ENCODE measurements at places on chromosomes 13 and 19.

- DNase-seq, result no peak
Observed at GRCh38 chr19:16384688-16385087, 60.1 kb downstream of the KLF2 start.

- DNase-seq, result peak; percentile 81
Observed at GRCh38 chr19:49987159-49987698, 26.3 kb upstream of the SIGLEC11 start.

DNA sequence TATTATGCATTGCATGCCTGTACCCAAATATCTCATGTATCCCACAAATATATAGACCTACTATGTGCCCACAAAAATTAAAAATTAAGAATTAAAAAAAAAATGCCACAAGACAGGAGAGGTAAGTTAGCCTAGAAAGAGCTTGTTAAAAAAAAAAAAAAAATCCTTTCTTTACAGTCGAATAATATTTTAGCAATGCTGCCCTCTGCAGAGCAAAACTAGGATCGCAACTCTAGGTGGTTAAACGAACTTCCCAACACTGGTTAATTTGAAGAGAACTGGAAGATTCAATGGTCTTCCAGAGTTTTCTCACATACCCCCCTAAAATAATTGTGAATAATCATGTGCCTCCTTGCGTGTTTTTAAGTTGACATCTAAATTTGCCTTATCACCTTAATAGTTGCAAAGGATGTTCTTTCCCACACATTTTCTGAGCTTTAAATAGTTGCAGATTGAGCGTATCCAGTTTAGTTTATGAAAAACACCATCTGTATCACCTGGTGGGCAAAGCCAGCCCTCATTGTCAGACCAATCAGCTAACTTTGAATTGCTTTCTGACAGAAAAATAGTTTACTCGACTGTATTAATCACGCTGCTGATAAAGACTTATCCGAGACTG lies 47.4 kb upstream of the RCBTB2 start:
- peak; percentile 62 for DNase-seq

DNA sequence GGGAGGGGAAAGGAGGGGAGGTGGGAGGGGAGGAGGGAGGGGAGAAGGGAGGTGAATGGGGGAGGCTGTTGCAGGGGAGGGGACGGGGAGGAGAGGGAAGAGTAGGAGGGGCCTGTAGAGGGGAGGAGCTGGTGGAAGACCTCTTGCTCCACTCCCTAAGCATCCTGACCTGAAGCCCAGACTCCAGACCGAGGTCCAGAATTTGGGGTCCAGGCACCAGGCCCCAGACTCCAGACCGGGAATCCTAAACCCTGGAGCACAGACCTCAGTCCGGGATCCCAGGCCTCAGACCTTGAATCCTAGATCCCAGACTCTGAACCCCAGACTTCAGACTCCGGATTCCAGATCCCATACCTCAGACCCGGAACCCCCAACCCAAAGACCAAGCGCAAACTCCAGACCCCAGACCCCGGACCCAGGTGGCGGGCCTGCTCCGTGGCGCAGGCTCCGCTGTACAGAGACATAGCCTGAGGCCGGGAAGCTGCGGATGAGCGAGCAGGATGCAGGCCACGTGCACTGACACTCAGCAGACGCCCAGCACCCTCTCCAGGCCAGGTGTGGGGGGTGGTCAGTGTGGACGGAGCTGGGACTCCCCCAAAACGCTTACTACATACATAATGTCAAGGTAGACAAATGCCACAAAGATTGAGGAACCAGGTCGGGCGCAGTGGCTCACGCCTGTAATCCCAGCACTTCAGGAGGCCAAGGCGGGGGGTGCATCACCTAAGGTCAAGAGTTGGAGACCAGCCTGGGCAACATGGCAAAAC lies 710 bp upstream of the BTBD2 start:
- peak; percentile 83 for DNase-seq

DNA sequence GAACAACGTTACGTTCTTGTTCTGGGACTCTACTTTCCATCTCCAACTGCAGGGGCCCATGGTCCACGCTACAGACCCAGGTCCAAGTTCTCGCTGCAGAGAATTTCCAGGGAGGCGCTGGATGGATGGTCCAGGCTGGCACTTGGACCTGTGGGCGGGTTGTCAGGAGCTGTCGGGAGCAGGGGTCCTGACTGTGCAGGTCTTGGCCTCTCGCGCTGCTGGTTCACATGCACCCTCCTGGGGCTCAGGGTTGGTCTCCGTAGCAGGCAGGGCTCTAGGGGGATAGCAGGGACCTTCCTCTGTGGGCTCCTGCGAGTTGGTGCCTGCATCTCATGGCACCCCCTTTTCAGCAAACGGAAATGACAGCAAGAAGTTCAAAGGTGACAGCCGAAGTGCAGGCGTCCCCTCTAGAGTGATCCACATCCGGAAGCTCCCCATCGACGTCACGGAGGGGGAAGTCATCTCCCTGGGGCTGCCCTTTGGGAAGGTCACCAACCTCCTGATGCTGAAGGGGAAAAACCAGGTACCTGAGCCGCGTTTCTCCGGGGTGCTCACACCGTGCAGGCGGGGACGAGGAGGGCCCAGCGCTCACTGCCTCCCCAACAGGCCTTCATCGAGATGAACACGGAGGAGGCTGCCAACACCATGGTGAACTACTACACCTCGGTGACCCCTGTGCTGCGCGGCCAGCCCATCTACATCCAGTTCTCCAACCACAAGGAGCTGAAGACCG lies 6.6 kb downstream of the PTBP1 start:
- DNase-seq, result no peak

- no peak for DNase-seq
Observed at GRCh38 chr19:1233115-1233667, 4.6 kb downstream of the CBARP start.

DNA sequence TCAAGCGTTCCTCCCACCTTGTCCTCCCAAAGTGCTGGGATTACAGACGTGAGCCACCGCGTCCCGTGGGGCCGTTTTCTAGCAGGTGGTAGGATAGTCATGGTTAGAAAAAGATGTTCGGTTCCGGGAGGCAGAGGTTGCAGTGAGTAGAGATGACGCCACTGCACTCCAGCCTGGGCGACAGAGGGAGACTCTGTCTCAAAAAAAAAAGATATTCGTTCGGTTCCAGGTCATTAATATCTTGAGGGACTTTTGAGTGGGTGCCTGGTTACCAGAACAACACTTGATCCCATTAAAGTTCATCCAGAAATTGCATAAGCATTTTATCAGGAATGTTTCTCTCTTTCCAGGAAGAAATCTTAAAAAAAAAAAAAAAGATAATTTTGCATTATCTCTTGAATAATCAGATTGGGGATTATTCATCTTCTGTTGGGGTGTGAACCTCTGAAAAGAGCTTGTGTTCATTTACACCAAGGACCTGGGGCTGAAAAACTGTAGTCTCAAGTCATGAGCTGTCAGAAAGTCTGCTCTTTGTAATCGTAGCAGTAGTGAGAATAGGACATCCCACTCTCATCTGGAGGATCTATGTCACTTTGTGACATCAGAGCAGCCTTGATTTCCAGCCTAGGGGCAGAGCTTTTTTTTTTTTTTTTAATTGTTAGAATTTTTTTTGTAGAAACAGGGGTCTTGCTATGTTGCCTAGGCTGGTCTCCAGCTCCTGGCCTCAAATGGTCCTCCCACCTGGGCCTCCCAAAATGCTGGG lies 1.0 kb upstream of the ETHE1 start:
- peak; percentile 20 for DNase-seq

- no peak for DNase-seq
Observed at GRCh38 chr19:7149956-7150705, 80.6 kb downstream of the ZNF557 start.

- peak; percentile 61 for DNase-seq
Observed at GRCh38 chr13:43848001-43848649, 31.4 kb downstream of the CCDC122 start.

GRCh38 chr13:73520566-73521289 lies 461.9 kb downstream of the KLF5 start:
- DNase-seq, result no peak

DNA sequence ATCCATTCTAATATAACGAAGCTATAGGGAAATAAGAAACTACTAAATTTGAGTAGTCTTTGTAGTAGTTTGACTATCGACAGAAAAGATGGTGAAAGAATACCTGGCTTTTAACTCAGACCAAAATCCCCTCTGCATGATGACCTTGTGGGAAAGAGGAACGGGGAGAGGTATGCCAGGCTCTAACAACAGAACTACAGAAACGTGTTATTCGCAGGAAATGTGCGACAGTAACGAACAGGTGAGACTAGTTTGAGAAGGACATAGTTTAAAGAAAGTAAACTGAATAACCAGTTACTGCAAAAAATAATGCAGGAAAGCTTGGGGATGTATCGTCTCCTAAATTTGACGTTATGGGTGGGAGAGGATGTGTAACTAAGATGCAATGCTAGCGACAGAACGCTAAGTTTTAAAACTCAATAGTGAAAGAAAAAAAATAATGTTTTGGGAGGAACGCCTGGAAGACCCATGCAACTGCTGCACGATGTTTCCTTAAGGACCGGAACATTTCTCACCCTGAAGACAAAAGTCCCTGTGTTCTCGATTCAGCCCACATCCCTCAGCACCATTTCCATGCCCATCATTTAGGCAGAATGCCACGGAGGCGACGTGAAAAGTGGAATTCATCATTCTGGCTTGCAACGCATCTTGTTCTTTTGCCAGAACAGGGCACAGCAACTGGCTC lies 1.6 kb upstream of the RAP2A start:
- no peak for DNase-seq

DNA sequence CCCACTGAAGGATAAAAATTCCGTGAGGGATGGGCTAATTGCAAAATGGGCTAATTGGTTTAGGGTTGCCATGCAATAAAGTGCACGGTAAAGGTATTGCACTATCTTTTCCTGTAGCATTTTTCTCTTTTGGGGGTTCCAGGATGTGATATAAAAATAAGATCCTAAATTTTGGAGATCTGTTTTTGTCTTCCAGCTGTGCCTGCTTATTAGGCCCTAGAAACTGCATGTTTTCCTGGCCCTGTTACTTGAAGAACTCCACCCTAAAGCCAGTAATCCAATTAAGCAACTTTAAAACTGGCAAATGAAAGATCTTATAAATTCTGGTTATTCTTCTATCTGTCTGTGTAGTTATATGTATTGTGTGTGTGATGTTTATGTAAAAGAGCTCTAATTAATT lies 2489.6 kb downstream of the PCDH9 start:
- DNase-seq, result no peak

DNA sequence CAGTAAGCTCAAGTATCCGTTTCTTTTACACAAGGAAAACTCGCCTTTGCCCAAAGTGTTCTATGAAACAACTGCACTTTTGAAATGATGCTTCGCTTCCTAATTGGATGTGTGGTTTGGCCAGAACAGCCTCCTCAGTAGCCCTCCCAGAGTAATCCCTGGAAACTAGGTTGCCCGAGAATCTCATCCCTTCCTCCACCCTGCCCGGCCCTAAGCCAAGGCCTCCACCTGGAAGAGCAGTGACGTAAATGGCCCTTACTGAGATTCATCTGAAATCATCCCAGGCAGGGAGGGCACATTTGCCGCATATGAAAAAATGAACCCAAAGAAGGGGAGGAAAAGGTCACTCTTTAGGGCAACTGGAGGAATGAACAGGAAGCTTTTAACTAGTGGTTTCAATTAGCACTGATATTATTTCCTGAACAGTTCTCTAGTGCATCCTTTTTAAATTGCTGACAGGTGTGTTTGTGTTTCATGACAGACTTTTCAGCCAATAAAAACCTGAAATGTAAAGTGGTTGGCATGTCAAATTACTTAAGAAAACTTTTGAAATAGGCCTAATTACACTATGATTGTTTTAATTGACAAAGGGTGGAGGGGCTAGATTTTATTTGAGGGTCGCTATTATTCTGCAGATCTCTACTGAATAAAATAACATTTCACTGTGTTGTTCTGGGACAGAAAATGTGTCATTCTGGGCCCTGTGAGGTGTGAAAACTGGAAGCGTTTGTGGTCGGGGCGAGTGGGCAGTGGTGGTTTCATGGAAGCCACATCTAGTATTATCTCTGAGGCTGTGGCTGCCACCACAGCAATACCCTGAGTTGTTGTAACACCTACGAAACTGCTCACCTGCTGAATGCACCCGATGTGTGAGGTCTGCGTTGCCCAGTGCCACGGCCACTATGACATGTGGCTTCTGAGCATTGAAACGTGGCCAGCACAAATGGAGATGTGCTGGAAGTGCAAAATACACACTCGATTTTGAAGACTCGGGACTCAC lies 112.1 kb downstream of the ZIC5 start:
- DNase-seq, result no peak

DNA sequence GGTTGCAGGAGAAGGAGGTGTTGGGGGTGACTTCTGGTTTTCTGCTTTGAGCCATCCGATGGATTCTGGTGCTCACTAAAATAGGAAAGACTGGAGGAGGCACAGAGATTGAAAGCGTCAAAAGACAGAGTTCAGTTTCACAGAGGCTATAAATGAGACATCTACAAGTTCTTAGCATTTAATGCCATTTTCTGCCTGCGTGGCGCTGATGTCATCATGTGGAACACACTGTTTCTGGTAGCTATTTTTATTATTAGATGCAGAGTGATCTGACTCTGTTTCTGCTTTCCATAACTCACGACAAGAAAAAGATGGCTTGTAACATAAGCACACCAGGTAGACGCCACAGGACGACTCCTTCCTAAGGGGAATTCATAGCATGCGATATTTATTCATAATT lies 3.3 kb upstream of the SLC39A3 start:
- no peak for DNase-seq

GRCh38 chr13:95880331-95880730 lies 172.9 kb downstream of the UGGT2 start:
- DNase-seq, result no peak

GRCh38 chr13:44017756-44018309 lies 138.1 kb downstream of the LACC1 start:
- DNase-seq, result no peak

GRCh38 chr13:102561933-102562332 lies 34.9 kb upstream of the TPP2 start:
- DNase-seq, result no peak

DNA sequence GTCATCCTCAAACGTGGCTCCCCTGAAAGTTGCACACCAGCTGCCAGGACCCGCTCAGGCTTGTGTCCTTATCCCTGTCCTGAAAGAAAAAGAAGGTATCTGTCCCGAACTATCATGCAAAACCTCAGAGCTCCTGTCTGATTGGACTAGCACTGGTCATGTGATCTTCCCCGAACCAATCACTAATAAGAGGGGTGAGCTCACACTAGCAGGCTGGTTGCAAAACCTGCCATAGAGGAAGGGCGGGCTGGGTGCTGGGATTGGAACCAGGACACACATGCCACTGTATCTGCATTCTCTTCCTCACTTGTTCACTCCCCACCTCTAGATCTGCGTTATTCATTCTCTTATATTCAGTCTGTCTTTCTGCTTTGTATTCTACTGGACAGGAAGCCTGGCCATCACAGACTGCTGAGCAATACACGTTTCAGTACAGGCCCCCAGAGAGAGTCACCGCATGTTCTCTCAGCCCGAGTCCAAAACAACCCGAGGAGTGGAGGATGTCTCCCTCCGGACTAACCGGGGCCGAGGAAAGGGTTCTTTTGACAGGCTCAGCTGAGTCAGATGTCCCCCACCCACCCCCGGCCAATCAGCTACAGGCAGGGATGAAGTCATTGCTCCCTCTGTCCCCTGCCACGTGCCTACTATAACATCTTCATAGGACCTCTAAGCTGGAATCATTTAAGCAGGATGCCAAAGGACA lies 97.7 kb downstream of the SIPA1L3 start:
- DNase-seq, result peak; percentile 98

- DNase-seq, result peak; percentile 75
Observed at GRCh38 chr19:45693106-45693788, 781 bp downstream of the QPCTL start.

- DNase-seq, result no peak
Observed at GRCh38 chr13:67392014-67392413, 161.9 kb upstream of the PCDH9 start.
